ENCODE measurements at places on chromosomes 2 and 18. TPM values are rescaled to one million over a fixed set of nuclear protein-coding genes. Genes with fewer than 3 reads are reported as not detected.

The GPR39 gene
- polyA plus RNA-seq: not detected

The COPS9 gene
- 259 TPM for polyA plus RNA-seq

The PDIA6 gene
- polyA plus RNA-seq: 402 TPM

The INPP5D gene
- 4.1 TPM for polyA plus RNA-seq

The RAB11FIP5 gene
- 10.7 TPM for polyA plus RNA-seq

The MYOM1 gene
- 112 TPM for polyA plus RNA-seq

The GALNT3 gene
- 0.08 TPM for polyA plus RNA-seq

The POTEC gene
- polyA plus RNA-seq: not detected

The DSC2 gene
- polyA plus RNA-seq: 12.5 TPM

The AQP12B gene
- not detected for polyA plus RNA-seq

The PDE1A gene
- polyA plus RNA-seq: 2.5 TPM

DNA sequence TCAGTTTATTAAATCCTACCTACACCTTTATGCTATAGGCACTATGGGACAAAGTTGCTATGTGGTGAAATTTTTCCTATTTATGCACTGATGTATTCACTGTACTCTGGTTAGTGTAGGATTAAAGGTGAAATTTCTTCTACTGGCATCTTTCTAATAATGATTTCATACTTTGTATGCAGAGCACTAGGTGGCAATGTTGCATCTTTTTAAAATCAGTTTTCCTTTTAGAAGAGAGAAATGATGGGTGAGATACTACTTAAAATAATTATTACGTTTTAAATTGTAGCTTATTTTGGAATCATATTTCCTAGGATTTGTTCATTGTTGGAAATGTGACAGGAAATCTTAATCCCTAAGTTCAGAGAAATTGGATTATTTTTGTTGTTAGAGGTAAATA lies 150.9 kb downstream of the CD8B2 start:
- H3K4me3 ChIP-seq: no peak overlapping the region
- no peaks in the 10 kb centered on the region for H3K36me3 ChIP-seq
- no peak for DNase-seq
- no peak overlapping the region for H3K27ac ChIP-seq
- no peaks in the 10 kb centered on the region for H3K4me1 ChIP-seq
- no peaks in the 10 kb centered on the region for H3K27me3 ChIP-seq

GRCh38 chr2:22134421-22134820 lies 1010.7 kb downstream of the TDRD15 start:
- DNase-seq: no peak
- no peak overlapping the region for H3K4me3 ChIP-seq
- no peaks in the 10 kb centered on the region for H3K27me3 ChIP-seq
- no peak overlapping the region for H3K27ac ChIP-seq
- no peaks in the 10 kb centered on the region for H3K36me3 ChIP-seq

DNA sequence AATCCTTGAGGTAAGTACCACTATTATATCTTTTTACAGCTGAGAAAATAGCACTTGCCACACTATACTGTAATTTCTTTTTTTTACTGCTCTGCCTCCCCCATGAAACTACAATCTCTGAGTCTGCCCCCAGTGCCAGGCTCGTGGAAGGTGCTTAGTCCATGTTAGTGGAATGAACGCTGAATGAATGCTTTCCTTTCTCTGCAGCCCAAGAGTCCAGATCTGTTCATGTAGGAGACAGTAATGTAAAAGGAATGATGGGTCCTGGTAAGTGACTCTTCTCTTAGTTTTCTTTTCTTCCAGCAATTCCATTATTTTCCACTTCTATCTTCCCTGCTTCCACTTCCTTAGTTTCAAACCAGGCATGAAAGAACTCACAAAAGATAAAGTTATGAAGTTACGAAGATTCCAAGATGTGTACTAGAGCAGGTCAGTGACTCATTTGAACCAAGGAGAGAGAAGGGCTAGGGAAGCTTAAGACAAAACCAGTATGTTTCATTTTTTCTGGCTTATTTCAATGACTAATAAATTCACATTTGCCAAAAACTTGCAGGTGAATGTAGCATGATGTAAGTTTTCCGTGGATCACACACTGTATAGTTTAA lies 46.0 kb downstream of the ARHGEF33 start:
- no peaks in the 10 kb centered on the region for H3K27me3 ChIP-seq
- no peak overlapping the region for H3K4me3 ChIP-seq
- DNase-seq: no peak
- no peaks in the 10 kb centered on the region for H3K36me3 ChIP-seq

DNA sequence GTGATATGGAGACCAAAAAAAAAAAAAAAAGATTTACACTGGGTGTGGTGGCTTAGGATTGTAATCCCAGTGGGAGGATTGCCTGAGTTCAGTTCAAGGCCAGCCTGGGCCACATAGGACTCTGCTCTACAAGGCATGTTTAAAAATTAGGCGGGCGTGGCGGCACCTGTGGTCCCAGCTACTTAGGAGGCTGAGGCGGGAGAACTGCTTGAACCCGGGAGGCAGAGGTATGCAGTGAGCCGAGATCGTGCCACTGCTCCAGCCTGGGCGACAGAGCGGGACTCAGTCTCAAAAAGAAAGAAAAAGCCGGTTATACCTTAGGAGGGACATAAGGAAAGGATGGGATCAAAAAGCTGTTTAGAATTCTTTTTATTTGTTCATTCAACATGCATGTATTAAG lies 707 bp upstream of the SPDYA start:
- H3K27ac ChIP-seq: no peak overlapping the region
- H3K4me1 ChIP-seq: peaks cover 5% of the 10 kb centered on the region

- no peaks in the 10 kb centered on the region for H3K27me3 ChIP-seq
- peaks cover 12% of the 10 kb centered on the region for H3K4me1 ChIP-seq
- no peak overlapping the region for H3K27ac ChIP-seq
- no peak overlapping the region for H3K4me3 ChIP-seq
These were observed 14.5 kb downstream of the GPC1 start for GRCh38 chr2:240449764-240450531.

DNA sequence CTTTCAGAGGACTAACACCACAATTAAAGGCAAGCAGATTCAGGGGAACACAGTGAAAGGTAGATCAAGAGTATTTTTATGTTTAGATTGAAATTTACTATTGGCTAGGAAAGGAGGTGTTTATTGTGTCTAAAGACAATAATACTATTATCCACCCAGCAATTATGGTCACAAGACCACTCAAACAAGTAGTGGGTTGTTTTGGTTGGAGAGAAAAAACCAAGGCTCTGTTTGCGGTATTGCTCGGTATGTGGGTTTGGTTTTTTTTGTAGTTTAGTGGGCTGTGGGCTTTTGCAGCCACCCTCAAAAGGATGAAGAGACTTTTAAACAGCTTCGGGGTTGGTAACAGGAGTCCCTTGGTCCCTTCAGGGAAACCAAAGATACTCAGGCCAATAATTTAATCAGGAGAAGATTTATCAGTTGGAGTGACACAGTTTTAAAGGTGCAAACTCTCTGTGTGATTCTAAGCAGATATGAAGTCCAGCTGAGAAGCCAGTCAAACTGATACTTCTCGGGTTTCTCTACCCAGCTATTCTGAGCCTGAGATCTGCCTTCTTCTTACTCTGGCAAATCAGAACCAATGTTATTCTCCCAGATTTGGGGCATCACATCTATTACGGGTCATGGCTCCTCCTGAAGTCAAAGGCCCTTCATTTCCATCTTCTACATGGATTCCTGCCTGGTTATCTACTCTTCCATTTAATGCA lies 55.3 kb downstream of the DCC start:
- H3K27me3 ChIP-seq: no peaks in the 10 kb centered on the region
- no peaks in the 10 kb centered on the region for H3K36me3 ChIP-seq
- no peaks in the 10 kb centered on the region for H3K4me1 ChIP-seq
- no peak for DNase-seq
- no peak overlapping the region for H3K4me3 ChIP-seq
- H3K27ac ChIP-seq: no peak overlapping the region

DNA sequence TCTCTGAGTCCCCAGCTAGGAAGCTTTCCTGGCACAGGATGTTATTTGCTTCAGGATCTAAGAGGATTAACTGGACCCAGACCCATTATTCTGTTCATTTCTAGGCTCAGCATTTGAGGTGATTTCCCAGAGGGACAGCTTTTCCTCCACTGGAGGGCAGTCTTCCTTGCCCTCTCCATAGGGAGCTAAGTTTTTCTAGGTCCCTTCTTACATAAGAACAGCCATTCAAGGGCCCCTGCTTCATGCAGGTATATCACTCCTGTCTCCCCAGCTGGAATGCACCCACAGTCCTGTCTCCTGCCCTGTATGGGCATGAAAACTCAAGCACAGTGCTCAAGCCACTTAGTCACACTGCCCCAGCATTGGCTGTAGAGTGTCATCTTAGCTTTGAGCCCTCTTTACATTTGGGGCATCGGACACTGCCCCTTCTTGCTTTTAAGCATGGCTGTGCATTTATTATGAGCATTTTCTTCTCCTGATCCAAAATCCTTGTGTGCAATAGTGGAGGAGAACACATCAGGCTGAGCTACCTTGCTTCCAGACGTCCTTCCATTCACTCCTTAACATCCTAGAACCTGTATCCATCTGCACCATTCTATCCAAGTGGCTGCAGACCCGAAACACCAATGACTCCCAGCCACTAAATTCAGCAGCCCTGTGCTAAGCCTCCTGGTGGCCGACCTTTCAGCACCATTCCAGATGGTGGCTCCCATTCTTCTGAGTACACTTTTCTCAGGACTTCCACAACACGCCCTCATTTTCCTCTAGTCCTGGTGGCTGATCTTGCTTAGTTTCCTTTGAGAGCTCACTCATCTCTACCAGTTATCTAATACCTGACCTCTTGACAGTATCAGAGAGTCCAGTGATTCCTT lies 80.0 kb downstream of the COPS8 start:
- no peak for DNase-seq
- no peaks in the 10 kb centered on the region for H3K27me3 ChIP-seq
- H3K36me3 ChIP-seq: no peaks in the 10 kb centered on the region

- H3K27me3 ChIP-seq: no peaks in the 10 kb centered on the region
- DNase-seq: no peak
- H3K36me3 ChIP-seq: no peaks in the 10 kb centered on the region
- no peak overlapping the region for H3K27ac ChIP-seq
- no peak overlapping the region for H3K4me3 ChIP-seq
These were observed 33.3 kb downstream of the RTTN start for GRCh38 chr18:70172225-70172624.

GRCh38 chr2:28049899-28050298 lies 159.4 kb downstream of the BABAM2 start:
- H3K4me1 ChIP-seq: no peaks in the 10 kb centered on the region
- no peak overlapping the region for H3K4me3 ChIP-seq
- H3K27me3 ChIP-seq: no peaks in the 10 kb centered on the region
- no peak overlapping the region for H3K27ac ChIP-seq
- no peaks in the 10 kb centered on the region for H3K36me3 ChIP-seq
- DNase-seq: no peak

- H3K4me1 ChIP-seq: no peaks in the 10 kb centered on the region
- no peak overlapping the region for H3K27ac ChIP-seq
- no peak for DNase-seq
- no peak overlapping the region for H3K4me3 ChIP-seq
- H3K27me3 ChIP-seq: no peaks in the 10 kb centered on the region
These were observed 172.8 kb downstream of the MYT1L start for GRCh38 chr2:2158189-2158826.

DNA sequence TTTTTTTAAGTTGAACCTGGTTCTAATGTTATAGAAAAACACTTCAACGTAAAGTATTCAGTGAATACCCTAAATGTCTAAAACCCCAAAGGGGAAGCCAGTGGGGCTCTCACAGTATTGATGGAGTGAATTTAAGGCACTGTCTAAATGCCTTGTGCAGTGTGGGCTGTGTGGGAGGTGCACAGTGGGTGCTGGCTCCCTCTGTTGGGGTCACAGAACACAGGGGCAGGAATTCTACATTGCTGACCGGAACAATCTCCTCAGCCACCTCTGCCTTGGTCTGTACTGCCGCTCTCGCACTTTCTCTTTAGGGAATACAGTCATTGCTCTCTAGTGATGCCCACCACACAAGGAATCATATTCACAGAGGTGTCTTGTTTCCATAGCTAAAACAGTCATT lies 45.4 kb downstream of the SPRED2 start:
- no peak overlapping the region for H3K27ac ChIP-seq
- no peaks in the 10 kb centered on the region for H3K36me3 ChIP-seq

- H3K36me3 ChIP-seq: no peaks in the 10 kb centered on the region
- DNase-seq: peak; percentile 78
- H3K27ac ChIP-seq: peak overlapping the region; percentile 85
- H3K4me3 ChIP-seq: peak overlapping the region; percentile 63
- H3K4me1 ChIP-seq: peaks cover 14% of the 10 kb centered on the region
These were observed 972 bp upstream of the RASGRP3 start for GRCh38 chr2:33475224-33476130.

- H3K36me3 ChIP-seq: no peaks in the 10 kb centered on the region
- H3K27ac ChIP-seq: no peak overlapping the region
- DNase-seq: no peak
- no peak overlapping the region for H3K4me3 ChIP-seq
- no peaks in the 10 kb centered on the region for H3K4me1 ChIP-seq
These were observed 10.0 kb upstream of the LAPTM4A start for GRCh38 chr2:20061476-20061875.

GRCh38 chr2:215049341-215049740 lies 89.1 kb downstream of the ABCA12 start:
- no peak overlapping the region for H3K4me3 ChIP-seq
- H3K27ac ChIP-seq: no peak overlapping the region
- H3K36me3 ChIP-seq: no peaks in the 10 kb centered on the region

DNA sequence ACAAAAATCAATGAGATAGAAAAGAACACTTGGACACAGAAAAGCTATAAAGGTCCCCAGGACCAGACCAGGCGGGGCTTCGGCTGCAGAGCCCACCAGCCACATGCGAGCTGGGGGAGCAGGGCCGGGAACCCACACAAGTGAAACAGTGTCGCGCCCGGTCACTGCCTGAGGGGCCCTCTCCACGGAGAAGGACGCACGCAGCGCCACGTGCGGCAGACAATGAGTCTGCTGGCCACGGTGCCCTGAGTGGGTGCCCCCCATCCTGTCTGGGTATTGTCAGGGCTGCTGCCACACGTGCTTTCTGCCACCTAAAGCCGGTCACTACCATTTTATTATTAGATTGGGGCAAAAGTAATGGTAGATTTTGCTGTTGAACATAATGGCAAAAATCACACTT lies 207.9 kb upstream of the HDAC4 start:
- no peak for DNase-seq
- no peak overlapping the region for H3K4me3 ChIP-seq
- H3K4me1 ChIP-seq: no peaks in the 10 kb centered on the region
- no peak overlapping the region for H3K27ac ChIP-seq

DNA sequence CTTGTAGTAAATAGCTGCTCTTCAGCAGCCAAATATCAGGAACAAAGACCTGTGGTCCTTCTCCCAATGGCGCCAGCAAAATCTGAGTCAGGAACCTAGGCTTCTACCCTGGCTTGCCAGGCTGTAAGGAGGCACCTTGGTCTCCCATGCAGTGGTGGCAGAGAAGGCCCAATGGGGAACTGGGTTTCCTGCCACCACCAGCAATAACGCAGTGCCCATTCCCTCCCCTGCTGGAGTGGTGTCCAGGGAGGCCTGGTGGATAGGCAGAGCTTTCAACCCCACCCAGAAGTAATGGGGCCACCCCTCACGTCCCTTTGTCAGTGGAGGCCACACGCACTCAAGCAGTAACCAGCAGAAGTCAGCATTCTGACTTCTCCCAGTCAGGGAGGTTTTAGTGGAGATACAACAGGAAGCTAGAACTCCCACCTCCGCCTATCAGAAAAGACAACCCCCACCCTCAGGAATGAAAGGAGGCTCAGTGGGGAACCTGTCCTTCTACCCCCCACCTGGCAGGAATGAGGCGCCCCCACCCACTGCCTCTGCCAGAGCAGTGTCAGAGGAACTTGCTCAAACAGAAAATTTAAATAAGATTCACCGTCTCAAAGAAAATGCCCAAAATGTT lies 132.4 kb downstream of the COPS8 start:
- DNase-seq: no peak
- peak overlapping the region; percentile 17 for H3K27ac ChIP-seq
- no peaks in the 10 kb centered on the region for H3K36me3 ChIP-seq
- H3K4me3 ChIP-seq: no peak overlapping the region
- no peaks in the 10 kb centered on the region for H3K27me3 ChIP-seq
